ENCODE measurements at places on chromosomes 2 and 18.
A peak's percentile ranks its signal among the peaks of the same experiment; 100 is the strongest.

DNA sequence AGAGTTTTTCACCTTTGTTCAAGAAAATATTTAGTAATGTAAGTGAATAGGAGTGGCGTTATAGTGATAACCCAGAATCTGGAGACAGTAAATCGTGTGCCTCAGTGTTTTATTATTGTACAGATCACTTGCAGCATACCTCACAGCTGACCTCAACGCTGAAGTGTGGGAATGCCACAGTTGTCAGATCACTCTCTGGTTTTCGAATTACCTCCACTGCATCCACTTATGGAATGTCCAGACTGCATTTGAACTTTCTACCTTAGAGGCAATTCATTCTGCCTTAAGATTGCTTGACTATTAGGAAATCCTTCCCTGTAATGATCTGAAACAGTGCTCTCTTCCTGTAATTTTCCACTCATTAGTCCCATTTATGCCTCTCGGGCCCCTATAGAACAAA, 164.5 kb upstream of the ALPP start:
- no peak for DNase-seq

DNA sequence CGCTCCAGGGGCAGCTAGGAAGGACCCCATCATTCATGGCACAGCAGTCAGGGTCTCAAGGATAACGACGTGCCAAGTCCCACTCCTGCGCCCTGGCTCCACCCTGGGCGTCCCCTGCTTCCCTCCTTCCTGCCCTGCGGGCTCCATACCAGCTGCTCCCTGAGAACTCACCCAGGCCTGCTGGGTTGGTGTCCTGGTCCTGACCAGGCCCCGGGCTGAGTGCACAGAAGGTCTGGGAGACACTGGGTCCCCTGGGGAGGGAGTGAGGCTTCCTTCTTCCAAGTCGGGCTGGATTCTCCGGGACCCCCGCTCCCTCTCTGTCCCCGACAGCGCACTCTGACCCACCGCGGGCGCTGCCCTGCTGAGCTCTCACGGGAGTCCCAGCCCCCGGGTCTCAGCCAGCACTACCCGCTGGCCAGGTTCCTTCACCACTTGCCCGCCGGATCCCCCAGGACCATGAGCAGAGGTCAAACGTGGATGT, 160.2 kb downstream of the PXDN start:
- no peak for DNase-seq

DNA sequence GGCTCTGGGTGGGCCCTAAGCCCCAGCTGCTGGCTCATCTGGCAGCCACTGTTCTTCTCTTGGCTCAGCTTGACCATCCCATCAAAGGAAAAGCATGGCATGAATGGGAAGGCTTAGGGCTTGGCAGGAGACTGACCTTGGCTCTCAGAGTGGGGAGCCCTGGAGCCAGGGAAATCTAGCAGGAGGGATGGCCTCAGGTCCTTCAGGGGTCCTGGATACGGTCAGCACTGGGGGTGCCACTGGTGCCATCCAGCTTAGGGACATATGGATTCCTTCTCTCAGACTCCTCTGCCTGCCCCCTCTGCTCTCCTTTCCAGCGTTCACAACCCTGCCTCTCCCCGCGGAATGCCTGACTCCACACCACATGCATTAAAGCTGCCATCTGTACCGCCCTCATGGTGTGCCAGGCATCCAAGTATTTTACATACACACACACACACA, 165.5 kb upstream of the HAAO start:
- DNase-seq = no peak

DNA sequence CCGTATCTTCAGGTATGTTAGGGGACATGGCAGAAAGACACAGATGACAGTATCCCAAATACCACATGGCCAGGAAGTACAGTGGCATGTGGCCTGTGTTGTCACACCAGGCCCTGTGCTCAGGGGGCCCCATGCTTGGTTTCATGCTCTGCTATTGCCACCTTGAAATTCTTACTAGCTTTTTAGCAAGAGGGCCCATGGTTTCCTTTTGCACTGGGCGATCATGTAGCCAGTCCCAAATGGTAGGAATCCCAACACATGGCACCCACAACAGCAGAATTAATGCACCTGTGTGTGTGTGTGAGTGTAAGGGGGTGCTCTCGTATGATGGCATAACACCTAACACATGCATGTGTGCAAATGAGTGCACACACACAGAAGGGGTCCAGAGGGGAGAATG, 39.2 kb downstream of the MYO7B start:
- DNase-seq = no peak

DNA sequence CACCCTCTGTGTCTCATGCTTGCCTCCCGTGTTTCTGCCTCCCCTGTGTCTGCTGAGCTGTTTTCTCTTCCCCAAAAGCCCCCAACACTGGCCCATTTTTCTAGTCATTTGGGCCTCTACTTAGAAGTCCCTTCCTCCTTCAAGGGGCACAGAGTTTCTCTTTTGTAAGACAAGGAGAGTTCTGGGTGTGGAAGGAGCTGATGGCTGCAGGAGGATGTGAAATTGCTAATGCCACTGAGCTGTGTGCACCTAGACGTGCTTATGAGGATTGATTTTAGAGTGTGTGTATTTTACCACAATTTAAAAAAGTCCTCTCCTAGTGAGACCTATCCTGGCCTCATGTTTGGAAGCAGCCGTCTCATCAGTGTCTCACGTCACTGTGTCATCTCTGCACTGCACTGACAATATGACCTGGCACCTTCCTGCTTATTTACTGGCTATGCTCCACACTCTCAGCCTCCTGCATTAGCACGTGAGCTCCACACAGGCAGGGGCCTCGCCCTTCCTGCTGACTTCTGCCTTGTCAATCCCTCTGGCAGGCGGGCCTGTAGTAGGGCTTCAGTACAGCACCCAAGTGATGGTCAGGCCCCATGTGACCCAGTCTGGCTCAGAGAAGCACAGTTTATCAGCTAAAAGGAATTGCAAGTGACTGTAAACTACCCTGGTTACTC, 8.0 kb upstream of the MBP start:
- DNase-seq = peak; percentile 83

DNA sequence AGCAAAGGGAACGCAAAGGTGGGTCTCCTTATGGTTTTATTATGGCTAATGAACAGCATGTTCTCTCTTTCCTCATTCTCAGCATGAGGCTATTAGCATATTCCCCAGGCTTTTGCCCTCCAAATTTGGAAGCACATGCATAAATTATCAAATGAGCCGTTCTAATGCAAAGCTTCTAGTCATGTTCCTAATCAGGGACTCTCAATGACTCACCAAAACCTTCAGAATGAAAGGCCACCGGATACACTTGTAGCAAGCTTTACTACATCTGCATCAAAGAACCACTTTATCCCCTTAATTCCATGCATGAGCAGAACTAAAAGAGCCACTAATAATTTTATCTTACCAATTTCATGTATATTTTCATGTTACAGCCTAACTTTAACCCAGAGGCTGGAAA, 310.5 kb downstream of the LRATD1 start:
- no peak for DNase-seq

GRCh38 chr18:10459587-10459986, 5.2 kb downstream of the APCDD1 start:
- no peak for DNase-seq

DNA sequence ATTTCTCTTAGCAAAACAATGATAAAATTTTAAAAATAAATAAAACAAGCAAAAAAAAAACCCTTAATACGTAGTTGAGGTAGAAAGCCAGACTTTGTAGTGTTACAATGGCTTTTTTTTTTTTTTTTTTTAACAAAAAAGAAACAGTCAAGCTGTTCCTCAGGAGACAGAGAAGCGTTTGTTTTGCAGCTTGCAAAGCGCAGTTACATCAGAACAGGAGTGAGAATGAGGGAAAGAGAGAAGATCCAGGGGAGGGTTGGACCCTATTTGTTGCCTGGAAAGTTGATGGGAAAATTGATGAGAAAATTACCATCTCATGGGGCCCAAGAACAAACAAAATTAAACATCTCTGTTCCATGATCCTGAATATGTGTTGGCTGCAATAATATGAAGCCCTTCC, 146.5 kb downstream of the NETO1 start:
- no peak for DNase-seq

Data from hematopoietic multipotent progenitor cell treated with erythropoietin and hydrocortisone succinate and interleukin-3 and kit ligand, for 8 days (in vitro differentiated cells).